ENCODE measurements at places on chromosomes 13 and 19.

GRCh38 chr13:110396913-110397381 is 89.9 kb downstream of the COL4A2 start:
- no peak for DNase-seq

DNA sequence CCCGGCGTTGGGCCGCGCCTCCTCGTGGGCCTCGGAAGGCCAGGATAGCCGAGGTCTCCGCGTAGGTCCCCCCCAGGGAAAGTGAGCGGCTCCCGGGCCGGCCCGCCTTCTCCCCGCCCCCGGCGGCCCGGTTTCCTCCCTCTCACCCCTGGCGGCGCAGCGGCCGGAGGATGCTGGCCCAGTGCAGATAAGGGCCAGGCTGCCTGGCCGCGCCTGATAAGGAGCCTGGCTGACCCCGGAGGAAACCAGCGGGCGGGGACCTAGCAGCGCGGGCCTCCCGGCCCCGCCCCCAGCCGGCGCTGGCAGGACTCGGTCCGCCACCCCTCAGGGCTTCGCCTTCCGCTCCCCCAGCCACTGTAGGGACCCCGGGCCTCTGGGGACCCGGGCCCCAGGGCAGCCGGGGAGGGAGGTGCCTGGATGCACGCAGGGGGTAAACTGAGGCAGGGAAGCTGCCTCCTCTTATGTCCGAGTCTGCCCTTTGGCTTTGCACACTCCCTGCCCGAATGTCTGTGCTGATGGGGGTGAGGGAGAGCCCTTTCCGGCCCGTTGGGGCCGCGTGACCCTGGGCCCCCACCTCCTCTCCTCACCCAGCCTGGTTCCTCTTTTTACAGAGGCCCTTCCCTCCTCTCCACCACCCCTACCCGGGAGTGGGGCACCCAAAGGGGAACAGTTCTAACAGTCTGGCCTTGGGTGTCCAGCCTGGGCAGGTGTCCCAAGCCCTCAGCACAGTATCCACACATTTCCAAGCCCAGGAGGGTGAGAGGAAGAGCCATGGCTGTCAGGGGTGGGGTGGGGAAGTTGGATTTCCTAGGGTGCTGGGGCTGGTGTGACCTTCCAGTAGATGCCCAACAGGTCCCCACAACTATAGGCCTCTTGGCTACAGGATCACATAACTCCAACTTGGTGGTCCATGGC is at the start of gene LYL1:
TSS of gene LYL1 (minus strand) at position 193 of the 915 bp plus-strand sequence. CDS start 1,687 bp downstream, outside the sequence.
- no peak for DNase-seq

DNA sequence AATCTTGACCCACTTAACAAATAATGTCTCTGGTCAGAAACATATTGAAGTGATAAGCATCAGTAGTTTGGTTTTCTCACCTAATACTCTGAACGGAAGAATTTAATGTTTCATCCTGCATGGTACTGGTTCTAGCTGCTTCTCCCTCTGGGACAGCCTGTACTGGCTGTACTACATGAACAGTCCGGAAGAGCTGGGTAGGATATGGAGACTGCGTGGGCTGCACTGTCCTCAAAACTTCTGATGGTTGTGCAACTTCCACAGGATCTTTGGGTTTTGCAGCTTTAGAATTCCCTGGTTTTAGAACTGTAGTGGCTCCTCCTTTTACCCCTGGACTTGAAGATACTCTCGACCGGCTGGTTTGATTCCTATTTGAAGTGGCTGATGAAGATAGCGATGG is 78.3 kb downstream of the ELF1 start:
- no peak for DNase-seq

GRCh38 chr13:87999788-88000187 is 328.6 kb downstream of the SLITRK5 start:
- DNase-seq, result no peak

DNA sequence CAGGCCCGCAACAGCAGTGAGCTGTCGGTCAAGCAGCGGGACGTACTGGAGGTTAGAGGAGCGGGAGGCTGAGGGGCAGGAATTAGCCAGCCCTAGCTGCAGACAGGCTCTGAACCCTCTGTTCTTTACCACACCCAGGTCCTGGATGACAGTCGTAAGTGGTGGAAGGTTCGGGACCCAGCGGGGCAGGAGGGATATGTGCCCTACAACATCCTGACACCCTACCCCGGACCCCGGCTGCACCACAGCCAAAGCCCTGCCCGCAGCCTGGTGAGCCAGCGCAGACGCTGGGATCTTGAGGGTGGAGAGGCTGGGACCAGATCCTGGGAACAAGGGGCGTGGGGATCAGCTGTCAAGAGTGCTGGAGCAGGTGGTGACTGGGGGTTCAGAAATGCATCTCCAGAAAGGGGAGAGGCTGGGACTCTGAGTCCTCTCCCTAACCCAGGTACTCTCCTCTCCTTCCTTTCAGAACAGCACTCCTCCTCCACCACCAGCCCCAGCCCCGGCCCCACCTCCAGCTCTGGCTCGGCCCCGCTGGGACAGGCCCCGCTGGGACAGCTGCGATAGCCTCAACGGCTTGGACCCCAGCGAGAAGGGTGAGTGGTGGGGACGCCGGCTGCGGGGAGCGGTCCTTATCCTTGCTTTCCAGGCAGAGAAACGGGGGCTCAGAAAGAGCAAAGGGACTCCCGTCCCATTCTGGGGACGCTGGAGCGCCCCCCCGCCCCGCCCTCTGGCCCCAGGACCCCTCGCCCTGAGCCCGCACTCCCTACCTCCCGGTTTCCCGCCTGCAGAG is 10.4 kb downstream of the EPS8L1 start:
- DNase-seq, result no peak

DNA sequence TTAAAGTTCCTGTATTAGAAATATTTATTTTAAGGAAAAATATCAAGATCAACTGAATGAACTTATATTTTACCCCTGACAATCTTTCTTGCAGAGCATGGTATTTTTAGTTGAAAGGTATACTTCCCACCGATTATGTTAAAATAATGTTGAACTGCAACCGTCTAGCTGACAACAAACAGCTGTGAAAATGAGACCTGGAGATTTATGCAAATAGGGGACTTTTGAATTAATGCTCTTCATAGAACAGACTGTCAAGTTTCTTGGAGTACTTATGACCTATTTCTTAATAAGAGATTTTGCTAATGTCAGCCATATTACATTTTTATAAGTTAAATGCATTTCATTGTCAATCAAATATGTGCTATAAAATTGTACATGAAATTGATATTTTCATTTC is 210.9 kb downstream of the NALCN start:
- DNase-seq, result no peak

- no peak for DNase-seq
Observed at GRCh38 chr19:11813703-11814028, 407 bp upstream of the ZNF440 start.

- peak; percentile 62 for DNase-seq
Observed at GRCh38 chr19:10501971-10502523, 1.1 kb downstream of the KEAP1 start.

DNA sequence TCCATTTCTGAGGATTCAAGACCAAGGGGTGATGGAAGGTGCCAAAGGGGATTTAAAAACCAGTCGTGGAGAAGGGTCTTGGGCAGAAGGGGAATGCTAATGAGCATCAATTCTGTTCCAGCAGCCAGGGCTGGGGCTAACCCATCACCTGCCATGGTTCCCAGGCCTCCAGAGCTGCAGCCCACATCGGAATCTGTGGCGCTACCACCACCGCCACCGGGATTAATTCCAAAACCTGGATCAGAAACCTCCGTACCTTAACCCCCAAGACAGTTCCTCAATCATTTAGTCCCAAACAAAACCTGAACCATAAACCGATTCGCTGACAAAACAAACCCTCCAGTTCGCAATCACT is 583 bp downstream of the ZNF615 start:
- DNase-seq, result no peak

DNA sequence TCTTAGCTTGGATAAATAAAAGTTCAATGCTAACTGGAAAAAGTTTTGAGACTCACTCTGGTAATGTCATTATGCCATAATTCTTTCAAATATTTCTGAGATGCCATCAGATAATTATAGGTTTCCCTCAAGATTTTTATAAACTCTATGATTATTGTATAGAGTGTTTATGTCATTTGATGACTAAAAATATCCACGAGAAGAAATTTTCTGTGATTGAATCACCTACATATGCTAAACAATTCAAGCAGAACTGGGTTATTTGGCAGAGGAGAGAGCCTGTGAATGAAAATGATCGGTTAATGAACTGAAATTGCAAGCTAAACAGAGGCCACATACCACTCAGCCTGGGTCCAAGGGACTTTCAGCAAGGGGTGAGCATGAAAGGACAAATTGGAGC is 92.6 kb upstream of the TSC22D1 start:
- DNase-seq, result no peak

GRCh38 chr13:100315522-100315921 is 226.6 kb downstream of the PCCA start:
- no peak for DNase-seq

GRCh38 chr19:8352134-8352827 is 9.2 kb upstream of the KANK3 start:
- DNase-seq, result no peak

- DNase-seq, result no peak
Observed at GRCh38 chr19:16115301-16116039, 3.8 kb downstream of the RAB8A start.

- no peak for DNase-seq
Observed at GRCh38 chr13:33349288-33349985, 63.9 kb upstream of the STARD13 start.

- peak; percentile 73 for DNase-seq
Observed at GRCh38 chr19:37979547-37980082, 72.6 kb downstream of the SIPA1L3 start.

GRCh38 chr19:31770223-31770622 is 421.0 kb upstream of the TSHZ3 start:
- DNase-seq, result no peak

- no peak for DNase-seq
Observed at GRCh38 chr13:33016414-33017322, at the start of gene KL. Gene KL (plus strand): TSS chr13:33016423. CDS start chr13:33016441, 18 bp downstream.

DNA sequence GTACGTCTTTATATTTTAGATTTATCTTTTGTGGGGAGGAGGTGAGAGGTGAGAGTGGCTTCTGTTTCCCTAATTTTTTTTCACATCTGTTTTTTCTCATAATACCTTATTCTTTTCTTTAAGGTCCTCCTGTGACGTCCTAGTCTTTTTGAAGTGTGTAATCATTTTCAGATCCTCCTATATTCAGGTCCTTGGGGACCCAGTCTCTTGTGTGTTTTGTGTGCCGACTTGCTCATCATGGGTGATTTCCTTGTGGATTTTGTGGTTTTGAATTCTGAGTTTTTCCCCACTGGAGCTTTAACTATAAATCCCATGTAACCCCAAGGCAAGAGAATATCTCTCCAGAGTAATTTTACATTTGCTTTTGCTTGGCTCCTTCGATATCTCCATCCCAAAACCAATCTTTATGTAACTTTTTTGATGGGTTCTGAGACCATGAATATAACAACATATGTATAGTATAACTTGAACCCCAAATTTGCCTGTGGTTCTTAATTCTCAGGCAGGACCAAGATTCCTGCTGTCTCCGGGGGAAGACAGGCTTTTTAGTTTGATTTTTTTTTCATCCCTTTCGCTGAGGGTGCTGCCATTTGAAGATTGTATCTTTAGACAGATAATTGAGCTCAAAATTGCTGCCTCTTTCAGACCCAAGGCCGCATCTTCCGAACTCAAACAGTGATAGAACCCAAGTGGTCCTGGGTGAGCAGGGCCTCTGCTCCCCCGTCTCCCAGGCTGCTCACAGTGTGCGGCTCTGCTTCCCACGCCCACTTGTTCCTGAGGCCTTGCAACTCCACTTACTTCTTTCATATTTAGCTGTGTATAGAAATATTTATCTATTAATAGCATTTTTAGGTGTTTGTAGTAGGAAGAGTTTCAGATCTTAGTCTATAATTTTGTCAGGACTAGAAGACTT is 59.1 kb upstream of the GPR183 start:
- DNase-seq, result no peak

DNA sequence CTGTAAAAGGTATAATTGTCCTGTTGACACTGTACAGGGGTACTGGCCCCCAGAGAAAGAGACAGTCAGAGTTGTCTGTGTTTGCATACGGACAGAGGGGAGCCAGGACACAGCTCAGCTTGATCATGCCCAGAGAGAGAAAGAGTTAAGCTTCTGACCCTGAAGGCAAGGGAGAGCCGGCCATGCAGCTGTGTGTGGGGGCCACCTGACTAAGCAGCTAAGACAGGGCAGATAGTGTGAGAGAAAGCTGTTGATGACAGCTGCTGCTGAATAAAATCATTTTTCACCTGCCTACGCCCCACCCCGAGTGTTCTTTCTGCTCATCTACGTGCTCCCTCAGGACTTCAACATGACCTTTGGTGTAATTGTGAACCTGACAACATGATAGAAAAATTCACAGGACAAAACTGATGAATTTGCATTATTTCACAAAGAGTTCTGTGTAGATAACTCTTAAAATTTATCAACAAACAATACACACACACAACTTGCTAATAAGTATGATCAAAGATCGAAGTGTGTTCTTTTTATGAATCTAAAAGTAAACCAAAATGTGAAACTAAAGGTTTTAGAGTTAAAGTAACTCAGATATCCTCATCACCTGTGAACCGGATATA is 1294.3 kb upstream of the ATXN8OS start:
- DNase-seq, result no peak

DNA sequence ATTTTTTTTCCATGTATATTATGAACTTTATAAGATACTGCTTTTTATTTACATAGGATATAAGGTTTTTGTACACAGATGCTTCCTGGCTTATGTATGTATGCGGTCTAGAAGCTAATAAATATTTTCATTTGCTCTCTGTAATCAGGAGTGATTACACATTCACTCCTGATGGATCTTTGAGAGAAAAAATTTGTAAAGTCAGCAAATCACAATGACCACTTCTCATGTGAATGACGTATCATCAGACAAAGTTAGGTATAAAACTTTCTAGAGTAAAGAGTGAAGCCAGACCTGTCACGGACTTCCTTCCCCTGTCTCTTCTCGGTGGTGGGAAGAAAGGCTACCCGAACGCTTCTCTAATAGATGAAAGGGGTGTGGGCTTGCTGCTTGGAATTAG is 31.1 kb downstream of the DPY19L3 start:
- no peak for DNase-seq

- no peak for DNase-seq
Observed at GRCh38 chr13:102462570-102462969, 60.7 kb upstream of the FGF14 start.

- no peak for DNase-seq
Observed at GRCh38 chr13:43686557-43686956, 100.2 kb downstream of the ENOX1 start.

- DNase-seq, result no peak
Observed at GRCh38 chr19:46147166-46147740, 785 bp upstream of the IGFL2 start.

- DNase-seq, result no peak
Observed at GRCh38 chr13:26853323-26853722, 92.7 kb upstream of the GPR12 start.

DNA sequence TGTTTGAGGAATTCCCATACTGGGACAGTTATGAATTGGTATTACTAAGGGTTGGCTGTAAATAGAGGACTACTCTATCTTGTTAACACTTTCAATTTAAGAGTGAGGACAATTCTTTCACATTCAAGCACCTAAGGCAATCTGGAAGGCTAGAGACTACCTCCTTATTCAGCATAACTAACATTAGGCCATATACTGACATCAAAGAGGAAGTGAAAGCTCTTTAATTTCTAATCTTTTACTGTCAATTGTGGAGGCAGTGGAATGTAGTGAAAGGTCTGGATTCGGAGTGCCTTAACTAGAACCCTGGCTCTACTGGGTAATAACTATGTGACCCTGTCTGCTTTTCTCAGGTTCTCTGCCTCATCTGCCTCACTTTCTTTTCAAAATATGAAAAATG is 134.0 kb downstream of the UFM1 start:
- no peak for DNase-seq

GRCh38 chr13:109875746-109876145 is 89.4 kb upstream of the IRS2 start:
- DNase-seq, result no peak

All from NCI-H345 (cell line).